ENCODE measurements at places on chromosomes 1 and 21.

DNA sequence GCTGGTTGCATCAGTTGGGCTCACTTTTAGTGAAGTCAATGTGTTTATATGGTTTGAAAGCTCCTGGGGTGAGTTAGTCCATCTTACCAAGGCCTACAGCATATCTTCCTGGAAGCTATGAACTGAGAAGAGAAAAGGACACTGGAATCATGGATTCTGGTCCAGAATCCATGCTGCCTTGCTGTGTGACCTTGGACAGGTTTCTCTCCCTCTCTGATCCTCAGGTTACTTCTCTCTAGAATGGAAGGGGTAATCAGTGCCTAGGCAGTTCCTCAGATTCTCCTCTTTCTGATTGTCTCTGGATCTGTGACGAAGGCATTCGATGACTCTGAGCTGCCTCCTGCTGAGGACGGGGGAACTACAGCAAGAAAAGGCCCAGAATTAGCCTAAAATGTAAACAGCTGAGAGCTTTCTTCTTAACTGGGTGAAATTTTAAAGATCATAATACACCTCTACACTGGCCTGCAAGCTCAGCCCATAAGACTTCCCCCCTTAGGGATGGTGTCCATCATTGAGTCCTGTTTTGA lies 425.0 kb upstream of the VAMP3 start:
- DNase-seq, result no peak

- DNase-seq, result no peak
These were observed 1.6 kb upstream of the SH3BGRL3 start for GRCh38 chr1:26278303-26278702.

DNA sequence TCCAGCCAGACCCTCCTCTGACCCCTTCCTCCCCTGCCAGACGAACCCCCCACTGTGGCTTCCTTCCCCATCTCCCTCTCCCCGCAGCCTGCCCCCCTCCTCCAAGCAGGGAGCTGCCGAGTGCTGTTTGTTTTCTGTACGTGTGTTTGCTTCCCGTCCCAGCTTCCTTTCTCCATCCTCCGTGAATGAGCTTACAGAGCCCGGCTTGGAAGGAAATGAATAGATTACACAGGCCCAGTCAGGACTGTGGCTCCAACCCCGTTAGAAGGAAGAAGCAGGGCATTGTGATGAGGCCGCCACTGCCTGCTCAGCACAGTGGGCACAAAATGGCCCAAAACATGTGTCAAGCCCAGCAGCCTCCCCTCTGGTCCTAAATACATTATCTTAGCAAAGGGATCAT lies 123.2 kb downstream of the IGSF21 start:
- DNase-seq, result no peak

DNA sequence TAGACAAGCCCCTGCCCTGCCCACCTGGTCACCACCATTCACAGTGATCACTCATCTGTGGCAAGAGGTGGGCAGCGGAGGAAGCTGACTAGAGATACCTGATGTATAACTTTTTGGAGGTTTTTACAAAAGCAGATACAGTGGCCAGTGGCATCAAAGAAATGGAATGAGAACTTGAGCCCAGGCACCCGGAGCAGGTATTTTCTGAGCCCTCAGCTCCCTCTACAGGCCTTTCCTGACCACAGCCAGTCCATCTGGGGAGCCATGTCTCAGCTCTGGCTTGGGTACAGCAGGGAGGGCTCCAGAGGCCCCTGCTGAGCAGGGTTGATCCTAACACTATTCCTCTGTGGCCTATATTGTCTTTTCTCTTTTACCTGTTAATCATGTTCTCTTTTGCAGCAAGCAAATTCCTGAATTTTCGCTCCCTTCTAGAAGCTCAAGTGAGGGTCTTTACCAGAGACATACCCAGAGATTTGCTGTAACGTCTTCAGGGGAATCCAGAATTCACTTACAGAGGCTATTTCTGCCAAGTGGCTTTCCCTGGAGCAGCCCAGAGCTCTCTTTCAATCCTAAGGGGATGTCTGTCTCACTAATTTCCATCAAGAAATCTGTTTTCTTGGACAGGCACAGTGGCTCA lies 27.3 kb downstream of the GPR157 start:
- no peak for DNase-seq

DNA sequence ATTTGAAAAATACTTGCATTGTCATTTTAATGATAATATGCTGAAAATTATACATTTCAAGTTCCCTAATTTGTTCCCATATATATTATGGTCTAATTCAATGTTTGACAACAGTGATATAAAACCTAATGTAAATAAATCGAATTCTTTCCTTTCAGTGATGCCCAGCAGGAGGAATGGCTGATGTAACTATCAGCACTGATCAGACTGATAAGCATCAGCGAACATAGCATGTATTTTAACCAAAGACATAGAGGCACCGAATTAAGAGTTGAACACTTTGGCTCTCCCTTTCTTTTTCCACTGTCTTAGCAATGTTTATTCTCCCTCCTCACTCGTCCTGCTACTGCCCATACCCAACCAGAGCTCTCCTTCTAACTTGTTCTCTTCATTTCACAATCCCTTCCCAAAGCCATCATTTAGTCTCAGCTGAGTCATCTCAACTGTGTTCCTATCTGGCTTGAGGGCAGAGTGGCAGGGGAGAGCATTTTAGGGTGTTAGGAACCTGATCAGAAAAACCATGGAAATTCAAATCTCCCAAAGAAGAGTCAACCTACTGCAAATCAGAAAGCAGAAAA lies 58.8 kb upstream of the C1orf115 start:
- DNase-seq, result no peak

DNA sequence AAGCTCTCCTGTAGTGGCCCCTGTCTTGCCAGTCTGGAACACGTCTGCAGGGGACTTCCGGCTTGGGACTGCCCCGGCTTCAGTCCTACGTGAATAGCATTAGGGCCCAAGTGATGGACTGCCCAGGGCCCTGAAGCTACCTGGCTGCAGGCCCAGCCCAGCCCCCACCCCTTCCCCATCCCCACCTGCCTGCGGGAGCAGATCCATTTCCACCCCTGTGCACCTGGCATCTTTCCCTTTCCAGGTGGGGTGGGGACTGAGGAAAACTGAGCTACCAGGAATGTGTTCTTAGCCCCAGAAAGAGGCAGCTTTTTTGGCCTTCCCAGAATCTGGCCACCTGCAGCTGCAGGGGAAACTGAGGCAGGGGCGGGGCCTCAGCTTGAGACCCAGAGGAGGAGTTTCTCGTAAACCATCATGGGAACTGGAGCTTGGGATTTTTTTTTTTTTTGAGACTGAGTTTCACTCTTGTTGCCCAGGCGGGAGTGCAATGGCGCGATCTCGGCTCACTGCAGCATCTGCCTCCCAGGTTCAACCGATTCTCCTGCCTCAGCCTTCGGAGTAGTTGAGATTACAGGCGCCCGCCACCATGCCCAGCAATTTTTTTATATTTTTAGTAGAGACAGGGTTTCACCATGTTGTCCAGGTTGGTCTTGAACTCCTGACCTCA lies 3.2 kb downstream of the EDN2 start:
- DNase-seq, result no peak

DNA sequence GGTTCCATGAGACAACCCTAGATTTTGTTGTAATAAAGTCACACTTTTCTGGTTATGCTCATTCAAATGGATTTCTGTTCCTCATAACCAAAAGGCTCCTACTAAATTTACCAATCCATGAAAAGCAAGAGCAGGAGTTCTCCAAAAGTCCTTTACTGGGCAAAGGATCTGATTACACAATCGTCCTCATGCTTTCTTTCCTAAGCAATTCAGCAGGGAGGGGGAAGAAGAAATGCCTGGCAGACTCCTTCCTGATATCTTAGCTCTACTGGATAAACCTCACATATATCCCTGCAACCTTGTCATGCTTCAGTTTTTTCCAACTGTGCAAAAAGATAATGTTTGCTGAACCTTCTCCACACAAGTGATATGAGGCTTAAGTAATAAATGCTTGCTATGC lies 67.6 kb upstream of the GUCA2B start:
- no peak for DNase-seq

DNA sequence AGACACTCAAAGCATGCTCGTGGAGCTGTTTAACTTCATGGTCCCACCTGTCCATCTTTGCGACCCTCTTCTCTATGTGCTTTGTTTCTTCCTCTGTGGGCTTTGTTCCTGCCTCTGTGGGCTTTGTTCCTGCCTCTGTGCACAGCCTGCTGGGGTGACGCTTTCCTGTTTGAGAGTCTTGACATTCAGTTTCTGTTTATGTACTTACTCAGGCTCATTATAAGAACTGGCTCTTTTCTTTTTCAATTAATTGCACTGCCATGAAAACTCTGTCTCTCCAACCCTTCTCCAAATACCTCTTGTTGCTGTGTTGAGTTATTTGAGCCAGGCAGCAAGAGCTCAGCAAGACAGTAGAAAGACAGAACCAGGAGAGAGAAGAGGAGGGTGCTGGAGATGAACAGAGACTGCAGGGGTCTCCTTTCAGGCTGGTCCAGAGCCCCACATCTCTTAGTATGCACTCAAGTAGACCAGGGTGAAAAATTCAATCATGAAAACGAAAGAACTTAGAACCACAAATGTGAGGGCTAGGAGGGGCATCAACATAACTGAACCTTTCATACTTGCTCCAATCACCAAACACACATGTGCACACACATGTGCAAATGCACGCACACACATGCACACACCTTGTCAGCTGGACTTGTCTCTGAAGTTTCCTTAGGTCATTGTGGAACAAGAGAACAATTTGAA lies 88.3 kb upstream of the SGIP1 start:
- peak; percentile 64 for DNase-seq

- no peak for DNase-seq
These were observed 13.0 kb upstream of the COL18A1 start for GRCh38 chr21:45391743-45392572.

DNA sequence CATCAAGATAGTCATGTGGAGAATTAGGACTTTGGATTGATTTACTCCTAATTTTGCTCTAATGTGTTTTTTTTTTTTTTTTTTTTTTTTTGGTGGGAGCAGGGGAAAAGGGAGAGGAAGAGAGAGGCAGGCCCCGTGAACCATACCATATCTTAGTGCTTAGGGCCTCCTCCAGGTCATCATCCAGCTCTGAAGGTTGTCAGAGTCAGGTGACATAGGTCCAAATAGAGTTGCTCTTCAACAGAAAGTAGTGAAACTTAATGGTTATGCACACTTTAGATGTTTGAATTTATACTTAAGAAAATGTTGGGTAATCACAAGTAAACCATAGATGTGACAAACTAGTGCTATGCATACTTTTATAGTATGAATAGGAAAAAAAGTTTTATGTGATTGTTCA lies 32.2 kb downstream of the CXADR start:
- no peak for DNase-seq

DNA sequence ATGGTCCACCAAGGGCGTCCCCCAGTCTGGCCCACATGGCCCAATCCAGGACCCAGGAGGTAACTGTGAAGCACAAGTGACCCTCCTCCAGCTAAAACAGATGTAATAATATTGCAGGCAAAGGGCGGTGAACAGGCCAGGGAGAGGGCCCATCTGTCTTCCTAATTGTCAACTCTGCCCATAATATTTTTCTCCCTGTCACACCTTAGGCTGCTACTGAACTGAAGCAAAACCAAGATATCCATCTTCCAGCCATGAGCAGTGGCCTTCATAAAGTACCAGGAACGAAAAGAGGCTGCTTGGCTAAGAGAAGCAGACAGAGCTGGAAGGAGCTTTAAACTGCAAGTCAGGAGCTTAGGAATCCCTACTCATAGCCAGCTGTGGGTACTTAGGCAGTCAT lies 3.1 kb downstream of the KANK4 start:
- DNase-seq, result no peak

GRCh38 chr1:8238141-8239038 lies 79.5 kb upstream of the SLC45A1 start:
- DNase-seq, result no peak

DNA sequence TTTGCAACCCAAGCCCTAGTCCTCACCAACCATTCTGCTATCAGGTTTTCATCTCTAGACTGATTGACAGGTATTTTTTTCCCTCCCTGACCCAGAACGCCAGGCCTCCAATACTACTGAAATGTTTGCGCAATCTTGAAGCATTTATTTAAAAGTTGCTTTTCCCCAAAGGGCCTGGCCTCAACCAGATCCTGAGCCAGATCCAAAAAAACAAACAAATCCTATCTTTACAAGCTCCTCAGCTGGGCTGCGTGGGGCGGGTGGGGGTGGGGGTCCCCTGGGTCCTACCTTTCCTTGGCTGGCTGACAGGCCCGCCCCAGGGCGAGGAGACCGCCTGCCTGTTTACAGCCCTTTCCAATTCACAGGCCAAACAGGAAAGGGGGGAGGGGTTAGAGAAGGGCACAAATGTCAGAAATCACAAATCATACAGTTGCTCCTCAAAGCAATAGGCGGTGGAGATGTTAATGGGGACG lies 98.8 kb downstream of the FOXD2 start:
- no peak for DNase-seq

- no peak for DNase-seq
These were observed 60.5 kb upstream of the PRMT6 start for GRCh38 chr1:106995970-106996369.

Measured in CD4-positive, alpha-beta T cell treated with Interleukin-15 for 4 hours (primary cell).